Right cardiac atrium (tissue), 5 donors: ENCODE measurements at places on chromosomes 16 and 17. TPM values are rescaled to one million over a fixed set of nuclear protein-coding genes. Genes with fewer than 3 reads are reported as not detected.

Gene TMEM114
- not detected for polyA plus RNA-seq

Gene ZNF629
- polyA plus RNA-seq = 15.2 TPM

Gene ELMO3
- 0.72 TPM for polyA plus RNA-seq

Gene TBX21
- polyA plus RNA-seq = 0.14 TPM

Gene UBALD1
- 30.1 TPM for polyA plus RNA-seq

Gene ARHGDIG
- 7.7 TPM for polyA plus RNA-seq

Gene LPO
- polyA plus RNA-seq = 0.29 TPM

Gene SOX8
- 1.5 TPM for polyA plus RNA-seq

Gene GLP2R
- 0.77 TPM for polyA plus RNA-seq

Gene HBA1
- polyA plus RNA-seq = 4.8 TPM

Gene GPR139
- not detected for polyA plus RNA-seq

Gene HSD11B2
- 0.38 TPM for polyA plus RNA-seq

Gene ZNF597
- 0.88 TPM for polyA plus RNA-seq

Gene YBX2
- 5.3 TPM for polyA plus RNA-seq

Gene LYRM9
- 20.8 TPM for polyA plus RNA-seq

Gene PDIA2
- polyA plus RNA-seq = 0.91 TPM

Gene FOXF1
- 0.84 TPM for polyA plus RNA-seq

Gene PIK3R5
- polyA plus RNA-seq = 2.0 TPM

Gene KRTAP4-1
- not detected for polyA plus RNA-seq

Gene KRTAP16-1
- polyA plus RNA-seq = not detected

Gene ASPA
- polyA plus RNA-seq = 1.6 TPM

Gene RAB11FIP4
- 2.8 TPM for polyA plus RNA-seq

Gene DBNDD1
- 2.3 TPM for polyA plus RNA-seq

Gene FGF11
- 31.7 TPM for polyA plus RNA-seq

Gene KRT33B
- not detected for polyA plus RNA-seq

Gene RFFL
- 5.7 TPM for polyA plus RNA-seq

Gene CTRB1
- 0.27 TPM for polyA plus RNA-seq

Gene TMC7
- 0.84 TPM for polyA plus RNA-seq

Gene ZSCAN10
- not detected for polyA plus RNA-seq

Gene MMP15
- polyA plus RNA-seq = 41.2 TPM

Gene BCL6B
- polyA plus RNA-seq = 6.9 TPM

Gene WDR81
- 10.2 TPM for polyA plus RNA-seq

Gene HAGH
- polyA plus RNA-seq = 224 TPM

Gene BTBD17
- polyA plus RNA-seq = not detected

Gene TAOK2
- polyA plus RNA-seq = 38.3 TPM

Gene ZG16
- not detected for polyA plus RNA-seq

Gene KRT40
- not detected for polyA plus RNA-seq

Gene AFMID
- polyA plus RNA-seq = 30.6 TPM

Gene DHRS7C
- 177 TPM for polyA plus RNA-seq

Gene SDR42E2
- not detected for polyA plus RNA-seq

Gene CEMP1
- polyA plus RNA-seq = 0.27 TPM

Gene KREMEN2
- not detected for polyA plus RNA-seq

Gene TBC1D3L
- polyA plus RNA-seq = 2.8 TPM

Gene GINS2
- polyA plus RNA-seq = 0.23 TPM

Gene TBC1D3H
- polyA plus RNA-seq = not detected

Gene WNT3
- polyA plus RNA-seq = 1.0 TPM

Gene KLHL10
- 0.09 TPM for polyA plus RNA-seq

Gene RTN4RL1
- 5.4 TPM for polyA plus RNA-seq

Gene TUBD1
- polyA plus RNA-seq = 5.1 TPM

Gene C17orf100
- 1.0 TPM for polyA plus RNA-seq

Gene GAS2L2
- 0.14 TPM for polyA plus RNA-seq

Gene CTRB2
- 0.14 TPM for polyA plus RNA-seq

Gene MPO
- 0.07 TPM for polyA plus RNA-seq

Gene HIGD1B
- 10.3 TPM for polyA plus RNA-seq

Gene TP53TG3C
- not detected for polyA plus RNA-seq

Gene TPSD1
- polyA plus RNA-seq = 0.16 TPM

Gene ANKFN1
- 0.02 TPM for polyA plus RNA-seq

Gene TBC1D3I
- not detected for polyA plus RNA-seq

Gene TPSG1
- polyA plus RNA-seq = not detected

Gene PRSS27
- polyA plus RNA-seq = 0.25 TPM
